ENCODE measurements at places on chromosomes 16 and 17. TPM values are rescaled to one million over a fixed set of nuclear protein-coding genes. Genes with fewer than 3 reads are reported as not detected.

SDR42E2 gene
- polyA plus RNA-seq, result not detected

NRN1L gene
- 0.27 TPM for polyA plus RNA-seq

ARHGAP27 gene
- polyA plus RNA-seq, result 0.89 TPM

PRSS8 gene
- polyA plus RNA-seq, result not detected

SMTNL2 gene
- not detected for polyA plus RNA-seq

CCL4 gene
- not detected for polyA plus RNA-seq

DNAAF8 gene
- 1.7 TPM for polyA plus RNA-seq

TBX6 gene
- polyA plus RNA-seq, result 0.06 TPM

CAPN15 gene
- polyA plus RNA-seq, result 24.3 TPM

RASL10B gene
- 4.1 TPM for polyA plus RNA-seq

ACSM2B gene
- polyA plus RNA-seq, result not detected

MT4 gene
- not detected for polyA plus RNA-seq

DNA sequence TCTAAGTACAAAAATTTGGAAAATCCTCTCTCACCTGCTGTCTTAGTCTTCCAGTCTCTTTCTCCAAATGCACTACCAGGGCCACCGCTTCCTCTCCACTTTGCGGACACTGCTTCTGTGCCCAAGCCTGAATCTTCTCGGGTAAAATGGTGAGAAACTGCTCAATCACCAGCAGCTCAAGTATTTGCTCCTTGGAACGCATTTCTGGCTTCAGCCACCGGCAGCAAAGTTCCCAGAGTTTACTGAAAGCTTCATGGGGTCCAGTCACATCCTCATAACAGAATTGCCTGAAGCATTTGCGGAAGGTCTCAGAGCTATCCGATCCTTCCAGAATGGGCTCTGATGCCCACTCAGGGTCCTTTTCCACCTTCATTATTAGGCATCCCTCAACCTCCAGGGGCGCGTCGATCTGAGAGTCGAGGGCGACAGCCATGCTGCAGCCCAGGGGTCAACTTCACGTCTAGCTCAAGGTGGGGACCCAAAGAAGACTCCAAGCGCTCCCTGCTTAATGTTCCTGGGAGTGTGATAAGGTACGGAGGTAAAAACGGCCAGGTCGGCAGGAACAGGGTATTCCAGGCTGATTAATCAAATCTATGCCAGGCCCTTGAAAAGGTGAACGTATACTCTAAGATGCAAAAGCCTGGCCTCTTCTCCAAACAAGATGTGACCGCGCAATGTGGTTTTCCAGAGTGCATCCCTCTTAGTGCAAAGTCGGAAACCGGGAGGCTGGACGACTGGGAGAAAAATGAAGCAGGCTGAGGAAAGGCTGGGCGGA, 763 bp downstream of the ZKSCAN2 start:
- DNase-seq, result peak; percentile 15

- DNase-seq, result no peak
These were observed 65.2 kb downstream of the ARSG start for GRCh38 chr17:68356520-68356919.

DNA sequence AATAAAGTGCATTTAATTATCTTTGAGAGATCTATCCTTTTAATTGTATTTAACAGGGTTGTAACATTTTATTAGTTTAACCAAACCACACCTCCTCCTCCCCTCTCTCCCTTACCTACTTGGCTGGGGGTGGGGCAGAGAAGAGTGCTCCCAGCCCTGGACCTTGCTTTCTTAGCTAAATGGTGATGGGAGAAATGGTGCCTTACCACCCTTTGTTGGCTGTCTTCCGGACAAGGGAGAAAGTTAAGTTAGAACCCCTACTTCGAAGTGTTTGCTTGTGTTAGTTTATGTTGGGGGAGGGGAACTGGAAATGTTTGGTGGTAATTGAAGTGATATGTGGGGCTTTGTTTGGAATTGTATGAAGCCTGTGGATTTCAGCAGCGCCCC, 3.9 kb downstream of the FZD2 start:
- DNase-seq, result no peak

- DNase-seq, result peak; percentile 86
These were observed 209.4 kb downstream of the SEC14L1 start for GRCh38 chr17:77349976-77350830.

- no peak for DNase-seq
These were observed 7.6 kb downstream of the SYT17 start for GRCh38 chr16:19175492-19176262.

DNA sequence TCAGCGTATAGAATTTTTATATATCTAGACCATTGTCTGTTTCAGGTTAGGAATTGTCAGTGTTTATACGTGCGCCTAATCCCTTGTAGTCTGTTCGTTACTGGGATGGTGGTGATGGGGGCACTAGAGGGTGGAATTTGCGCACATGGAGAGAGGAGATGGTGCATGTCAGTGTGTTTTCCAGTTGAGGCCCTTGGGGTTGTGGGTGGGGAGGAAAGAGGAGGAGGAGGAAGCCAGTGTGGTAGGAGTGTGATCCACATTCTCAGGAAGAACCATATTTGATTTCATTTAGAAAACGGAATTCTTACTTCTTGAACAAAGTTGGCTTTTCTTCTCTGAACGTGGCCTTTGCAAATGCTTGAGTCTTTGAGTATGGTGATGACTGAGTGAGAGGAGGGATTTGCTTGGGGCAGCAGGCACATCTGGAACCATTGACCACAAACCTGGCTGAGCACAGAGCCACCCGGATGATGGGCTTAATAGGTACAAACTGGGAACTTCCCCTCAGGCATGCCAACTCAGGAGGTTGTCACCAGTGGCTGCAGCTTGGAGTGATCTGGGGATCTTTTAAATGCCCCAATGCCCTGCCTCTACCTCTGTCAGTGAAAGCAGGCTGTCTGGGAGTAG, 98.9 kb downstream of the PRKCB start:
- no peak for DNase-seq

DNA sequence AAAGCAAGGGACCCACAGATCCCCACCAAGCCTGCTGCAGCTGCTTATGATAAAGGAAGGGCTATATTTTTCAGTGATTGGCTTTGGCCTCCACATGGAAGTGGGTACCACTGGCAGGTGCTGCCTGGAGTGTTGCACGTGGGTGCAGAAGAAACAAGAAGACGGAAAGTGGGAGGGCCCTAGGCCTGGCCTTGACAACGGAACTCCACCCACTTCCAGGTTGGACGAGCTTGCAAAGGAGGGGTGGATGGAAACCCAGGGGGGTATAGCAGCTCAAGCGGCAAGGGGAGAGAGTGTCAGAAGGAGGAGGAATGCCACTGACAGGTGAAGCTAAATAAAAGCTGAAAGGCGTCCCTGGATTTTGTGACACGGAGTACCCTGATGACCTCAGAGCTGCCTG, 20.3 kb downstream of the TRIM25 start:
- no peak for DNase-seq

DNA sequence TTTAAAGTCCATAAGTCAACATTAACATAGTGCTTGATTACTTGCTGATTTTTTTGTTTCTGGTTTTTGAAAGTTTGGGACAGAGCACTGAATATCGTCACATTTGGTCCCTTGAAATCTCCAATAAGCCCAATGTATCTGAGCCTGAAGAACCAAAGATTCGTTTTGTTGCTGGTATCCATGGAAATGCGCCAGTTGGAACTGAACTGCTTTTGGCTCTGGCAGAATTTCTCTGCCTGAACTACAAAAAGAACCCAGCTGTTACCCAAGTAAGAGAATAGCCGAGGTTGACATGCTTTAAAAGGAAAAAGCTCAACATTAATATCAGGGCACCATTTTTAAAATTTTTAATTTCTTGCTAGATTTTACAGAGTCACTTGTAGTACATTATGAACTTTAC, 27.7 kb upstream of the GOSR1 start:
- peak; percentile 10 for DNase-seq

DNA sequence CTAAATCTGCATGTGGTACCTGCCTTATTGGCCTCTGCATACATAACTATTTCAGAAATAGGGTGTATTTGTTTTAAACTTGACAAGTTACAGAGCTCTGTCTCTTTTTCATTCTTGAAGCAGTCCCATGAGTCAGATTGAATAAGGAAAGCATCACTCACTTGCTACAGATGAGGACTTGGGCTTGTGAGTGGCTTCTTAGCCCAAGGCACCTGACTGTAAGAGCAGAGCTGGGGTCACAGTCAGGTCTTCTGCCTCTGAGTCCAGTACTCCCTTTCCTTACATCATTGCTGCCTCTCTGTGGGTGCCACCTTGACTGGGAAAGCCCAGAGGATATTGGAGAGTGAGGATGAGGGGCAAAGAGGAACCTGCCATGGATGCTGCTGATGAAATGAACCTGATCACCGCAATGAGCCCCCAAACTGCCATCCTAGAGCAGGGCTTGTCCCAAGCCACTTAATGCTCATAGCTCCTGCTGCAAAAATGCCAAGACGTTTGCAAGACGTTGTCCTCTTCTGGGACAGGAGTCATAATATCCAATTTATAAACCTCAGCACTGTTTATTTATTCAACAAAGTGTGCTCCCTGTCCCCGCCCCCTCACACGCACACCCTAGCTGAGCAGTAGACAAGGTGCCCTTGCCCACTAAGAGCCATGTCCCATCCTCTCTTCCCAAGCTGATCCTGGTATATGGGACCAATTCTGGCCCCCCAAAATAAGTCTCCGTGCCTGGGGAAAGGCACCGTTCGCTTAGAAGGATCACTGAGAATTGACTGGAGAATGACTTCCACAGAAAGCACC, 74.1 kb downstream of the CCDC182 start:
- no peak for DNase-seq

DNA sequence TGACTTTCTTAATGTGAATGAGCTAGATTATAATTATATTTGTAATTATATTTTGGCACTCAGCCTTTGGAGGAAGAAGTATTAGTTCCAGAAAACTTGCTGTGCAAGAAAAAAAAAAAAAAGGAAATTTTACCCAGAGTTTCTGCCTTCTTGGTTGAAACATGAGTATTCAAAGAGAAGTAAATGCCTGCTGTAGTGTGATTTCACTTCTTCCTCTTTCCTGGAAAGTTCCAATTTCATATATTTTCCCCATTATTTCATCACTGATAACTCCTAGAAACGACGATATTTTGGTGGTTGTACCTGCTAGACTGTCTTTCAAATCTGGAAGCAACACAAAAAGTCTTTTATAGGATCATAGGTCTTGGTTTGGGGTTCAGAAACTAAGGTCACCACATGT, 20.4 kb upstream of the MPHOSPH6 start:
- no peak for DNase-seq

- DNase-seq, result peak; percentile 62
These were observed 885 bp downstream of the ZNF207 start for GRCh38 chr17:32350666-32351418.

GRCh38 chr17:5583426-5584382, 605 bp downstream of the NLRP1 start:
- DNase-seq, result peak; percentile 15

DNA sequence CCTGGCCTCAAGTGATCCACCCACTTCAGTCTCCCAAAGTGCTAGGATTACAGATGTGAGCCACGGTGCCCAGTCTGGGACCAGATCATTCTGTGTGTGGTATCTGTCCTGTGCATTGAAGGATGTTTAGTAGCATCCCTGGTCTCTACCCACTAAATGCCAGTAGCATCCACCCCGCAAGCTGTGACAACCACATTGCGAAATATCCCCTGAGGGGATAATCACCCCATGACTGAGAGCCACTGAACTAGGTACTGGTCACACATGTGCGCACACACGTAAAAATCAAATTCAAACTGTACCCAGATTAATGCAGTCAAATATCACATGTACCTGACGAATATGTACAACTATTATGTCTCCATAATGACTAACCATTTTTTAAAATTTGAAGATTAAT, 35.8 kb downstream of the TEKT5 start:
- DNase-seq, result no peak

GRCh38 chr16:5450409-5451104, 353.0 kb upstream of the EEF2KMT start:
- no peak for DNase-seq

GRCh38 chr17:61480414-61480807, 28.2 kb downstream of the TBX4 start:
- DNase-seq, result no peak

- peak; percentile 98 for DNase-seq
These were observed 46.7 kb downstream of the C17orf67 start for GRCh38 chr17:56786989-56787482.

- peak; percentile 99 for DNase-seq
These were observed 13.7 kb downstream of the PITPNC1 start for GRCh38 chr17:67390646-67391361.

GRCh38 chr17:12231355-12231682, 210.6 kb downstream of the MAP2K4 start:
- peak; percentile 75 for DNase-seq

GRCh38 chr16:80654094-80654862, 113.5 kb downstream of the DYNLRB2 start:
- DNase-seq, result no peak

- no peak for DNase-seq
These were observed 144.5 kb downstream of the GRIN2A start for GRCh38 chr16:10037751-10038150.

GRCh38 chr17:78394209-78394608, 15.8 kb downstream of the PGS1 start:
- no peak for DNase-seq

DNA sequence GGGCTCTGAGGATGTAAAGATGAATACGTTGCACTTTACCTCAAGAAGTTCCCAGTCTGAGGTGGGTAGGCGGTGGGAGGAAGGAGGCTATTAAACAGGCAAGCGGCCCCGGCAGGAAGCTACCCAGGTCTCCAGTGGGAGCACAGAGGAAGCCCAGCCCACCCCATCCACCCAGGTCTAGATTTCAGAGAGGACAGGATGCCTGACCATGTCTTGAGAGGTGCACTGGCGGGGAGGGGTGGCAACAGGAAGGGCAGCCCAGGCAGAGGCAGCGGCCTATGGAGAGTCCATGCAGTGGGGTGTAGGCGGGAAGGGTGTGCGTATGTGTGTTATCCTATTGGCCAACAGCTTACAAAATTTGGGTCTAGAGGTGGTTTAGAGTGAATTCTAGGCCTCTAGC, 13.9 kb downstream of the SARM1 start:
- DNase-seq, result no peak

DNA sequence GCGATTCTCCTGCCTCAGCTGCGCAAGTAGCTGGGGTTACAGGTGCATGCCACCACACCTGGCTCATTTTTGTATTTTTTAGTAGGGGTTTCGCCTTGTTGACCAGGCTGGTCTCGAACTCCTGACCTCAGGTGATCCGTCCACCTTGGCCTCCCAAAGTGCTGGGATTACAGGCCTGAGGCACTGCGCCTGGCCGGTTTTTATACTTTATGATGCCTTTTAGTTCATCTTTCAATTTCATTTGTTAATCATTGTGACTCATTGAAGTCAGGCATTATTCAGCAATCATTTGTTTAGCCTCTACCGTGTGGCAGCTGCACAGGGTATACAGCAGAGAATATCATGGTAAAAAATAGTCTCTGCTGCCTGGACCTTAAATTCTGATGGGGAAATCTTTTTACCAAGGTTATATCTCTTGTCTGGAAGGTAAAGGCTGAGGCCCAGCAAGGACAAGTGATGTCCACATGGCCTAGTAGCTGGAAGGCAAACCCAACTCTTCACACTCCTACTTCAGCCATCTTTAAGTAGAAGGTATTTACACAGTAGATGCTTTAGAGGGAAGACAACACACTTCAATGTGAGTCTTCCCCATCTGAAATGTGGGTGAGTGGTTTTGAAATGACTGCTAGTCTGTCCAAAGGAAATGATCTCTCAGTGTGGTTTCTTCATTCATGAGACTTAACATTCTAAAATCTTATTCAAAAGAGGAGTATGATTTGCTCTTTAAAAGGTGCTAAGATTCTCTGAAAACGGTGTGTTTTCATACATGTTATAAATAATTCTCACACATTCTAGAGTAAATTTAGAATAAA, 2.4 kb downstream of the PRPSAP2 start:
- DNase-seq, result peak; percentile 58

GRCh38 chr16:6528217-6528616, 804.4 kb upstream of the RBFOX1 start:
- no peak for DNase-seq
